ENCODE measurements at places on chromosomes 7 and 10. TPM values are rescaled to one million over a fixed set of nuclear protein-coding genes. Genes with fewer than 3 reads are reported as not detected.

Gene RPEL1
- not detected for polyA plus RNA-seq

Gene ACTA2
- 1,186 TPM for polyA plus RNA-seq

Gene CRTAC1
- polyA plus RNA-seq, result 0.93 TPM

Gene FAM131B
- polyA plus RNA-seq, result 0.56 TPM

Gene VENTX
- polyA plus RNA-seq, result 0.15 TPM

Gene TOMM7
- polyA plus RNA-seq, result 539 TPM

Gene GPER1
- polyA plus RNA-seq, result 26.0 TPM

Gene NUTM2E
- polyA plus RNA-seq, result not detected

Gene ZNF467
- 16.4 TPM for polyA plus RNA-seq

Gene EEPD1
- polyA plus RNA-seq, result 23.5 TPM

Gene CYP2C19
- polyA plus RNA-seq, result 0.31 TPM

Gene ERVW-1
- polyA plus RNA-seq, result not detected

Gene PLEKHS1
- 0.46 TPM for polyA plus RNA-seq

Gene PRPS1L1
- polyA plus RNA-seq, result not detected

Gene TRPV5
- not detected for polyA plus RNA-seq

Gene PDK4
- polyA plus RNA-seq, result 93.5 TPM

Gene CYP2E1
- 4.0 TPM for polyA plus RNA-seq

Gene WNT2
- not detected for polyA plus RNA-seq

Gene KIAA1549
- 0.15 TPM for polyA plus RNA-seq

Gene CDNF
- polyA plus RNA-seq, result 0.75 TPM

Gene NOS3
- 5.3 TPM for polyA plus RNA-seq

Gene UPF2
- 9.5 TPM for polyA plus RNA-seq

Gene VSTM4
- polyA plus RNA-seq, result 2.1 TPM

Gene ST8SIA6
- polyA plus RNA-seq, result not detected

Gene CDC14C
- polyA plus RNA-seq, result not detected

Gene GNAT3
- polyA plus RNA-seq, result not detected

Gene IFIT2
- 3.1 TPM for polyA plus RNA-seq

Gene CTAGE4
- polyA plus RNA-seq, result 2.0 TPM

Gene FBXL13
- 6.0 TPM for polyA plus RNA-seq

Gene STRIP2
- polyA plus RNA-seq, result 0.98 TPM

Measured in stomach (tissue), 19 donors.